Activated CD4-positive, alpha-beta T cell treated with anti-CD3 and anti-CD28 coated beads for 4 hours (primary cell): ENCODE measurements at places on chromosomes 1 and 21.

DNA sequence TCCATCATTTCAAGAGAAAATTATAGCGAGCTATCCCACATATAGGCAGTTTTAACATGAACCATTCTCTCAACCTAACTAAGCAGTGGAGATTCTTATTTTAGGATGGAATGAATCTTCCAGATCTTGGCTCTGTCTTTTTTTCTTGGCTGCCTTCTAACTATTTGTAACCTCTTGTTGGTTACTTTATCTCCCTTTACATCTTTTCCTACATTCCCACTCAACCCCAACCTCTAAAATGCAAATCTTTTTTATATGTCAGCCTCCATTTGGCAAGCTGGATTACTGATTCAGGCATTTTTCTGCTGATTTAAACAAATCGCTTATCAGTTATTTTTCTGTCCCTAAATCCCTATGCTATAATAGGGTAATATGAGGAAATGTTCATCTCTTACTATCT, 46.9 kb upstream of the LHX8 start:
- DNase-seq = no peak

DNA sequence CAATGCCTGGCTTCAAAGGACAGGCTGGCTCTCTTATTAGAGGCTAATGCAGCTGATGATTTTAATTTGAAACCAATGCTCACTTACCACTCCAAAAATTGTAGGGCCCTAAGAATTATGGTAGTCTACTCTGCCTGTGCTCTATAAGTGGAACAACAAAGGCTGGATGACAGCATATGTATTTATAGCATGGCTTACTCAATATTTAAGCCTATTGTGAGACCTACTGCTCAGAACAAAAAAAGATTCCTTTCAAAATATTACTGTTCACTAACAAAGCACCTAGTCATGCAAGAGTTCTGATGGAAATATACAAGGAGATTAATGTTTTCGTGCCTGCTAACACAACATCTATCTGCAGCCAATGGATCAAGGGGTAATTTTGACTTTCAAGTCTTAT, 73.8 kb upstream of the DUSP10 start:
- DNase-seq = no peak

DNA sequence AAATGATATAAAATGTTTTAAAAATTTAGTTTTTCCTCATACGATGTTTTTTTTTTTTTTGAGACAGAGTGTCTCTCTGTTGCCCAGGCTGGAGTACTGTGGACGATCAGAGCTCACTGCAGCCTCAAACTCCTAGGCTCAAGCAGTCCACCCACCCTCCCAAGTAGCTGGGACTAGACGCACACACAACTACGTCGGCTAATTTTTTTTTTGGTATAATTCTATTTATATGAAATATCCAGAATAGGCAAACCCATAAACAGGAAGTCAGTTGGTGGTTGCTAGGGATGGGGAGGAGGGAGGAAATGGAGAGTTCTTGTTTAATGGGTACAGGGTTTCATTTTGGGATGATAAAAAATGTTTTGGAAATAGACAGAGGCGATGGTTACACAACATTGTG, 56.5 kb downstream of the WARS2 start:
- no peak for DNase-seq

GRCh38 chr1:154716614-154717527, 108.9 kb upstream of the ADAR start:
- DNase-seq = no peak

DNA sequence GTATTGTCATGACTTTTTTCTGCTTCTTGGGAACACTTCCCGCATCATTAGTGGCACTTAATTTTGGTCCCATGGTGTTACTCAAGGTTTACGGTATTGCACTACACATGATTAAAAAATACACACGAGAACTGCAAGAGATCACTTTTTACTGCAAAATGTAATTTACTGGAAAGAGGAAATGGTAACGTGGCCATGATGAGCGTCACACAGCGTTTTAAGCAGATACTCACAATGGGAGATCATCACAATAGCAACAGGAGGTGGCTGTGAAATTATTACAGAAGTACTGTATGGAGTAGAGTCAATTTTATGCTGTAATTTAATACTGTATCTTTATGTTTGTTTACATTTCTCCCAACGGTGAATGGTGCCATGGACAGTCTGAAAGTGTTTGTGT, 1510.3 kb downstream of the AMY1C start:
- no peak for DNase-seq

GRCh38 chr1:204775546-204775945, 90.0 kb upstream of the LRRN2 start:
- DNase-seq = no peak
